ENCODE measurements at places on chromosomes 4 and X.
A peak's percentile ranks its signal among the peaks of the same experiment; 100 is the strongest.

DNA sequence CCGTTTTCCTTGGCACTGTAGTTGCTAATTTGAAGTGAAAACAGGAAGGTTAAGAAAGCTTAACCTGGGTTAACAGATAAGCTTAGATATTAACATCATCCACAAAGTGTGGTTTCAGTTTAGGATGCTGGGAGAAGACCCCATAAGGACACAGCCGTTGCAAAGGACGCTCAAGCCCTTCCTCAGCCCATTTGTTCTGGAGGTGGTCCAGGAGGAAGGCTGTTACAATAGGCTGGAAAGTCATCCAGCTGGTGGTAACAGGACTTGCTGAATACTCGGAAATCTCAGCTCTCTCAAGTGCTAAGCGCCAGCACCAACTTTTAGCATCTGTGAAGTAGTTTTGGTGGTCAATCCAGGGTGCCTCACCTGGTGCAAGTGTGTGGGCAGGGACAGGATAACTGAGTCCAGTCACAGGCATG is 14.2 kb downstream of the CHST7 start:
- no peak for DNase-seq

DNA sequence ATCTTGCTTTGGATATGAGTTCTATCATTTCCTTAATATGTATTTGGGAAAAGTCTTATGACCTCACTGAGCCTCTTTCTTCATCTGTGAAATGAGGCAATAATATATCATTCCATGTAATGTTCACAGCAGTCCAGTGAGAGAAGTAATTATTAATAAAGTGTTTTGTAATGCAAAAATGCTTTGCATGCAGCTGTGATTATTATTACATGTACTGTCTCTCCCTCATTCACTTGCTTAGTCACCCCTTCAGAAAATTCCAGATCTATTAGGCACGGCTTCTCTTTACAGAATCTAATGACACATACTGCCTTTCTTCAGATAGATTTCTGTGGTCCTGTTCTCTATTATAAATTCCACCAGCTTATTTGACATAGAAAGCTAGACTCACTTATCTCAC is 53.5 kb upstream of the FGF13 start:
- no peak for DNase-seq

DNA sequence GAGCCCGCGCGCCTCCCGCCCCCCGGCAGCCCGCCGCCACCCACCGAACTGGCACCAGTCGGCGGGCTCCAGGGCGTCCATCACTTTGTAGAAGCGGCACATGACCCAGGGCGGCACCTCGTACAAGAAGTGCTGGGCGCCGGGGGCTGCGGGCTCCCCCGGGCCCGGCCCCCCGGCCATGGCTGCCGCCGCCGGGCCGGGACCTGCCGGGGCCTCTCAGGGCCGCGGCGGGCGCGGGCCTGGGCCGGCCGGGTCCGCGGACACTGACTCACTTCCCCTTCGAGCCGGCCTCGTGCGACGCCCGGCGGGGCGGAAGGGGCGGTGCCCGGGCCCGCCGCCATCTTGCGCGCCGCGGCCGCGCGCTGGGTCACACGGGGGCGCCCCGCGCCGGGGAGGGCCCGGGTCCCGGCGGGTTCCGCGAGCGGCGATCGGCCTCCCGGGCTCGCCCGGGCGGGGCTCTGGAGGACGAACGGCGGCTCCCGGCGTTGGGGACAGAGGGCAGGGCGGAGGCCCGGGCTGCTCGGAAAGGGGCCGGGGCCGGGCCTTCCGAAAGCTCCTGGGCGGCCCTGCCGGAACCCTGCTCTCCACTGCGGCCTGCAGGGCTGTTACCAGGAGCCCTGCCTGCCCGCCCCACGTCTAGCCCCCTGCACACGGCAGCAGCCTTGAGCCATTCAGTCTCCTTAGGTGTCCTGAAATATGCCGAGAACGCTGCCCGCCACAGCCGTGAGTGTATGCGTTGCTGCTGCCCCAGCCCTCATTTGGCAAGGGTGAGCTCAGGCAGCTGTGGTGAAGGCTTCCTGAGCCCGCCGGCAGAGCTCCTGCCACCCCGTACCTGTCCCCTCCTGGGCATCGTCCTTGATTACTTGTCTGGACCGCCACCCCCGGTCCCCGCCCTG is at the start of gene IRAK1:
TSS of gene IRAK1 (minus strand) at position 270 of the 896 bp plus-strand sequence. CDS start at position 180, 90 bp downstream.
- peak; percentile 27 for DNase-seq

GRCh38 chr4:112975567-112976355 is 73.7 kb upstream of the ANK2 start:
- no peak for DNase-seq

DNA sequence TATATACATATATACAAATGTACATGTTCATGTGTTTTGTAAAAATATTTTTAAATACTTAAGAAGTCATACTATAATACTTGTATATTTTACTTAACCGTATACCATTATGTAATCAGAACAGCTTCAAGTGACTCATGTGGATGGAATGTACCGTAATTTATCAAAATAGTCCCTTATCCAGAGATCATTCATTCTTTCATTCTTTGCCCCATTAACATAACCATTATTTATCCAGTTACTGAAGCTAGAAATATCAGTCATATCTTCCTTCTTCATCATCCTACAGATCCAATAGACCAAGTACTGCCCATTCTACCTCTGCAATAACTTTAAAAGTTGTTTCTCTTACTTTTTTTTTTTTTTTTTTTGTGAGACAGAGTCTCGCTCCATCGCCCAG is 164.2 kb downstream of the MAB21L2 start:
- peak; percentile 70 for DNase-seq

- no peak for DNase-seq
Observed at GRCh38 chrX:373641-374471, 12.9 kb downstream of the PPP2R3B start.

DNA sequence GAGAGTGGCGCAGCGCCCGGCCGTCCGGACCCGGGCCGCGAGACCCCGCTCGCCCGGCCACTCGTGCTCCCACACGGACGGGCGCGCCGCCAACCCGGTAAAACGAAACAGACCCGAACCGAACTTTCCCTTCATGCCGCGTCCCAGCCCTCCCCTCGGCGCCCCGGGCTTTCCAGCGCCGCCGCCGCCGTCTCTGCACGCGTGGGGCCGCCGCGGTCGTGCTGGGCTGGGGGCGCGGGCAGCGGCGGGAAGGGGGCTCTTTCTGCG is 222 bp downstream of the SMAD1 start:
- DNase-seq: no peak

- DNase-seq: no peak
Observed at GRCh38 chrX:135497736-135498135, 22.7 kb upstream of the INTS6L start.

- DNase-seq: no peak
Observed at GRCh38 chr4:73743795-73744194, 3.4 kb downstream of the CXCL8 start.

DNA sequence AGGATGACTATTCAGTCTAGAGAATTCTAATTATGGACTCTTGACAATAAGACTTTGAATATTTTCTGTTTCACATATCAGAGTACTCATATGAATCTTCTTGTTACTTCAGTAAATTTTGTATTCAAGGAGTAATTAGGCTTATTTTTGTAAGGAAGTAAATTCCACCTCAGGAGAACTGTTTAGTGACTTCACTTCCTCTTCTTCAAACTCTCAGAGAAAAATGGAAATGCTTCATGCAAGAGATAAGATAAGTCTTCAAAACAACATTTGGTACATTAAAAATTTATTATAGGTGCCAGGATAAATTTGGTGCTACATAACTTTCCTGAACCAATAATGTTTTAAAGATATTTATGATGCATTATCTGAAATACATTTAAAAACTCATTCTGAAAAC is 1421.9 kb downstream of the PCDH7 start:
- no peak for DNase-seq

- DNase-seq: no peak
Observed at GRCh38 chr4:15547392-15547791, 77.7 kb downstream of the CC2D2A start.

DNA sequence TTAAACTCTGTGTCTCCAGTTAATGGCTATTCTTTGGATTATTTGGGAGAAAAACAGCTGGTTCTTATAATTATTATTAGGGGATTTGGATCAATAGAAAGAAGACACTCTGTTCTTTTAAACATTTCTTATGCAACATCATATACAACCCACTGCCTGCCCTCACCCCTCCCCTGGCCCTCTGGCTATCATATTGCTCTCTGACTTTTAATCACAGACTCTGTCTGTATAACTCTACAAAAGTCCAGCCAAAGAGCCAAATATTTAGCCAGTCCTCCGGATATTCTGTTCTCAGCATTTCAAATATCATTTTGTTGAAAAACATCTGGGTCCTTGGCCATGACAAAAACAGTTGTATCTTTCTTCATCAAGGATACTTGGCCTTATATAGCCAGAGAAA is 19.0 kb upstream of the PACRGL start:
- no peak for DNase-seq

DNA sequence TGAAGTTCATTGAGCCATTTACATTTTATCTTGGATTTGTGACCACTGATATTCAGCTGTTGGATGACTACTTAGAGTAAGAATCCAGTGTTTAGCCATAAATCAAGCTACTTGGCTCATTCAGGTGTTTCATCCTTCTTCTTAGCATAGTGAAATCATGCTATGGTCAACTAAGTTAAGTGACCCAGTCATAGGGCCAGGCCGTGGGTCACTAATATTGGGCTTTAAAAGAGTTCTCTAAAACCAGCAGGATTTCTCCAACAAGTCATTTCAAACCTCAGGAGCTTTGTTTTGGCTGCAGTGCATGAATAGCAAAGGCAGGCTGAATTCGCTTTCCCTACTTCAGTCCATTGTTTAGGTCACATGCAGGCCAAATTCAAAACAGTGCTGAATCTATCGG is 181.0 kb downstream of the MAML3 start:
- DNase-seq: peak; percentile 77

GRCh38 chr4:4779486-4779885 is 80.0 kb upstream of the MSX1 start:
- no peak for DNase-seq

Measured in RCC 7860 (cell line).